ENCODE measurements at places on chromosomes 3 and 15. TPM values are rescaled to one million over a fixed set of nuclear protein-coding genes. Genes with fewer than 3 reads are reported as not detected.

DNA sequence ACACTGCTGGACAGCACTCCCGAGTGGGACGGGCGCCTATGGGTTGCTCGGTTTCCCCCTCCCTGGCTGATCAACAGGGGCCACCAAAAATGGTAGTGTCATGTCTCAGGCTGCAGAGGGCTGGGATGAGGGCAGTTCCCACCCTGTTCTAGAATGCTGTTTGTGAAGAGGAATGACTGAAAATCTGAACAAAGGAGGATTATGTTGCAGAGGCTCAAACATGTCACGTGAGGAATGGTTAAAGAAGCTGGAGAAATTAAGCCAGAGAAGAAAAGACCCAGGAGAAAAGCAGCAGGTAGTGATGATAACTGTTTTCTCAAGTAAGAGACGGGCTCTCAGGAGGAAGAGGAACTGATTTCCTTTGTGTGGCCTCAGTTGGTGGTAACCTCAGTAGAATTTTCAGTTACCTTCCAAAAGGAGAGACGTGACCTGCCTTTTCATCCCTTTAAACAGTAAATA lies 10.4 kb downstream of the SPG21 start:
- DNase-seq: no peak

GRCh38 chr15:71747128-71748083 lies 62.9 kb upstream of the NR2E3 start:
- DNase-seq: no peak

GRCh38 chr3:110593749-110594148 lies 477.9 kb upstream of the NECTIN3 start:
- DNase-seq: no peak

DNA sequence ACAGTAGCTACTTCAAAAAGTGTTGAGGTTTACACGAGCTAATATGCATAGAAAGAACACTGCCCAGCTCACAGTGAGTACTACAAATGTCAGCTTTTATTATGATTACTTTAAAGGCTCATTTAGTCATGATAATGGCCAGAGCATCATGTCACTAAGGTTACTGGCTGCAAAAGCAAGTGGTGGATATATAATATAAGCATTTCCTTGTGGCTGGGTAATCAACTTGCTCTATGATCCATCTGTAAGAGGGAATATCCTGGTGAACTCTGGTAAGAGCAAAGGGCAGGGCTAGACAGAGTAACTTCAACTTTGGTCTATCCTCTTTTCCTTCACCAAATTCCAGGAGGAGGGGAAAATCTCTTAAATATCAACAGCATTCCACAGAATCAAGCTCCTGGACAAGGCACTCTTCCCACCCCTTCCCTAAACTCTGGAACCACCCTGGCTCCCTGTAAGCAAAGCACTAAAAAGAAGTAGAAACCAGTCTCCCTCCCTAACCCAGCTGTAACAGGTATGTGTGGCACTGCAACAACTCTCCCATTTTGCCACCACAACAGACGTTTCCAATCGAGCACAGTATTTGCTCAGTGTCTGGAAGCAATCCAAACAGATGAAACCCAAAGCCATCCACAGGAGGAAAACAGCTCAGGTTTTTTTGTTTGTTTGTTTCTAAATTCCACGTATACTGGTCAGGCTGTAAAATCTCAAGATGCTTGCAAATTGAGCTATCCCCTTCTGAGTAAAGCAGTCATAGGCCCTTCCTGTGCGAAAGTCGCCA lies 13.4 kb downstream of the B4GALT4 start:
- DNase-seq: no peak

The GALNT15 gene
- polyA plus RNA-seq: 2.1 TPM

DNA sequence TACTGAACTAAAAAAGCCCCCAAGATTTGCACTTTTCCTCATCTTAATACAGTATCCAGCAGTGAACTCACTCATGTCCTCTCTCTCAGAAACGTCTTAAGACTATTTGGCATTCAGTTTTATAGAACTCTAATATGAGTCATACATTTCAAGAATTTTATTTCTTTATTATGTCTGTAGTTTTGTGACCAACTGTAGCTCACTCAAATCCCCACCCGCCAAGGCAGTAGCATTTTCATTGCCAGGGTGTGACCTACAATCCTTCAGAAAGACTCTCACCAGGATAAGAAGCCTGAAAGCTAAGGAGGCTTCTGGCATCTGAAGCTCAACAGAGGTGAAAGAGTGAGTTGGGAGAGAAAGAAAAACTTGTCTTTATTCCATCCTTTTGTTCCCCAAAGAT lies 537.1 kb downstream of the RSL24D1 start:
- DNase-seq: no peak

- DNase-seq: peak; percentile 60
These were observed 187.1 kb upstream of the DNAJC19 start for GRCh38 chr3:181176601-181177000.

The IMPG2 gene
- polyA plus RNA-seq: 0.76 TPM

GRCh38 chr15:23823508-23823907 lies 136.4 kb upstream of the NDN start:
- DNase-seq: no peak

DNA sequence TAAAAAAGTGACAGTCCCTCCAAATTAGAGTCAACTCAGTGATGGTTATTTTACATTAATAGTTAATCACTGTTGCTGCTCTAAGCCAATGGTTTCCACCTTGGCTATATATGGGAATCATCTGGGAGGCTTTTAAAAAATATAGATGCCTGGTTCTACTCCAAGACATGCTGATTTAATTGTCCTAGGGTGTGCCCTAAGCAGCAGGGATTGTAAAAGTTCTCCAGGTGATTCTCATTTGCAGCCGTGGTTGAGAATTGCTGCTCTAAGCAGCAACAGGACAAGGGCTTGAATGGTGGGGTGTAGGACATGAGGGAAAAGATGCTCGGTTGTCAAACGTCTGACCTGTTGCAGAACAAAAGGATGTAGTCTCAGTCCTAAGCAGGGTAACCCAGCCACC lies 405.1 kb upstream of the MCTP2 start:
- DNase-seq: no peak

GRCh38 chr3:73592154-73593144 lies 32.3 kb downstream of the PDZRN3 start:
- DNase-seq: no peak

GRCh38 chr15:41115161-41115651 lies 874 bp downstream of the INO80 start:
- peak; percentile 46 for DNase-seq

DNA sequence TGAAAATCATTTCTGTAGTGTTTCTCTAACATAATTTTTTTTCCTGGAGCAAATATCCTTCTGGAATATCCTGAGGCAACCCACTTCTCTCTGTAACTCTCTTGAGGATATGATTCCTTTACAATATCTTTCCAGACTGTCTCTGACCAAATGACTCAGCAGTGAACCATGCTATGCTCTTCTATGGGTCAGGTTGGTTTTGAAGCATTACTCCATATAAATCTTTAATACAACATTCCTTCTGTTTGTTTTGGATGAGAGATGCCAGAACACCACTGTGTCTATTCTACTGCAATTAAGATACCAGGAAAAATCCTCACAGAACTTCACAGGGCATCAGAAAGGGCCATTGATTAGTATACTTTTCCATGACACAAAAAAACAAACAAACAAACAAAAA lies 626.4 kb upstream of the ZNF385D start:
- DNase-seq: no peak

DNA sequence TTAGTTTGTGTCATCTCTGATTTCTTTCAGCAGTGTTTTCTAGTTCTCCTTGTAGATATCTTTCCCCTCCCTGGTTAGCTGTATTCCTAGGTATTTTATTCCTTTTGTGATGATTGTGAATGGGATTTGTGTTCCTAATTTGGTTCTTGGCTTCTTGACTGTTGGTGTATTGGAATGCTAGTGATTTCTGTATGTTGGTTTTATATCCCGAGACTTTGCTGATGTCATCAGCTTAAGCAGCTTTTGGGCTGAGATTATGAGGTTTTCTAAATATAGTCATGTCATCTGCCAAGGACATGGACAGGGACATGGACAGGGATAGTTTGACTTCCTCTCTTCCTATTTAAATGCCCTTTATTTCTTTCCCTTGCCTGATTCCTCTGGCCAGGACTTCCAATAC lies 35.8 kb downstream of the MYO9A start:
- DNase-seq: no peak

DNA sequence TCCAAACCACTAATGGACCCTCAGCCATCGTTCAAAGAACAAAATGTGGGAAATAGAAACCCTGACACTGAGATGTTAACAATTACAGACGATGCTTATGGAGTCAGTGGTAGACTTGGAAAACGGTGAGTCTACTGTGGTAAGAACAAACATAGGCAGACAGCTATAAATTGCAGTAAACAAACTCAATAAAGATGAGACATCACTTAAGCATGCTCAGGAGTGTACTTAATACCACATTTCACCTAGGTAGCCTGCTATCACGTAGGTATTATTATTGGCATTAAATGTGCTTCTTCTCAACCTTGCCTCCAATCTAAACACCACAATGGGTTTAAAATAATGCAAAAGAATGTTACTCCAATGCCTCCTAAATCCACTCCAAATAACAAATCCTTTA lies 2.5 kb downstream of the OSBPL10 start:
- no peak for DNase-seq

DNA sequence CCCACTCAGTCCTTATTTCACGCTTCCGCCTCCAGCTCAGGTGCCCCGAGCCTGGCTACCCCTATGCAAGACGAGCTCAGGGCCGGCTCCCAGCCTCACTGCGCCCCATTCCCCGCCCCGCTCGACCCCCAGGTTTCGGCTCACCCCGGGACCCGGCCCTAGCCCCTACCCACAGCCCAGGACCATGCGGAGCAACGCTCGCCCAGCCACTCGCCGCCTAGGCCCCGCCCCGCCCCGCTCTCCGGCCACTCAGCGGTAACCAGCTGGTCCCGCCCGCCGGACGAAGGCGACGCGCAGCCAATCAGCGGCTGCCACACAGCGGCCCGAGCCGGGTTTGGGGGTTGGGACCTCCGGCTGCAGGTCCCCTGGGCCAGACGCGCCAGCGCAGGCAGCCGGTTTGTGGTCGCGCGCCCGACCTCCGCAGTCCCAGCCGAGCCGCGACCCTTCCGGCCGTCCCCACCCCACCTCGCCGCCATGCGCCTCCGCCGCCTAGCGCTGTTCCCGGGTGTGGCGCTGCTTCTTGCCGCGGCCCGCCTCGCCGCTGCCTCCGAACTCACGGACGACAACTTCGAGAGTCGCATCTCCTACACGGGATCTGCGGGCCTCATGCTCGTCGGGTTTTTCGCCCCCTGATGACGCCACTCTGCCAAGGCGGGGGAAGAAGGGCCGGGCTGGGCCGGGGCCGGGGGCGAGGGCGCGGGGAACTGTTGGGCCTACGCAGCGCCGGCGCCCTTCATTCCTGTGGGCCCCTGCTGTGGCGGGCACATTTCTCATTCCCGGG lies at the start of gene CATSPER2:
TSS of gene CATSPER2 (minus strand) at position 196 of the 781 bp plus-strand sequence. CDS start 783 bp downstream, outside the sequence.
- no peak for DNase-seq

DNA sequence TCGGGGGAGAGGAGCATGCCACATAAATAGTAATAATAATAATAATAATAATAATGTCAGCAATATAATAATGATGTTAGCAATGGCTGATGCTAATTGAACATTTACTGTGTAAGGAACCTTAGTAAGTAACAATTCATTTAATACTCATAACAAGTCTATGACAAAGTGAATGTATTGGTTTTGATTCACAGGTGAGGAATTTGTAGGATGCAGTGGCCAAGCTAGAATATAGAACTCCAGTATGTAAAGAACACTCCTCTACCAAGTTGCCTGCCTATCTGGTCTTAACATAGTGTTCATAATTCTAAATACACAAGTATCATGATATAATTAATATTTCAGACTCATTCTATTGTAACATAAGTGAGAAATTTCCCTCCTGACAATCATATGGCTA lies 1016.5 kb downstream of the ROBO1 start:
- no peak for DNase-seq

DNA sequence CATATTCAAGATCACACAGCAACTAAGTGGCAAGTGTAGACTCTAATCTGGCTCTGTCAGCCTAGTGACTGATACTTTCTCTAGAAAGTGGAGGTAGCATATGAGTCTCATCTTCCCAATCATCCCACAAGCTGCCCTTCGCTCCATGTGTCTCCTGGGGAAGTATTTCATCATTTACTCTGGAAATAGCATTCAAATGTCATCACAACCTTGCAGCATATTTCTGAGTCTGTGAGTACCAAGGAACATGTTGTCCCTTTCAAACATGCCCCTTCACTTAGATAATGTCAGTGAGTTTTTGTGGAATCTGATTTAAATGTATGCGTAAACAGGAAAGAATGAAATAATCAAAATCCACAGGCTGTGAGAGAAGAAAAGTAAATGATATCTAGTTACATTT lies 322.9 kb downstream of the SLC9A9 start:
- DNase-seq: no peak

The TMCO5A gene
- polyA plus RNA-seq: not detected

The GPR27 gene
- polyA plus RNA-seq: 8.7 TPM

DNA sequence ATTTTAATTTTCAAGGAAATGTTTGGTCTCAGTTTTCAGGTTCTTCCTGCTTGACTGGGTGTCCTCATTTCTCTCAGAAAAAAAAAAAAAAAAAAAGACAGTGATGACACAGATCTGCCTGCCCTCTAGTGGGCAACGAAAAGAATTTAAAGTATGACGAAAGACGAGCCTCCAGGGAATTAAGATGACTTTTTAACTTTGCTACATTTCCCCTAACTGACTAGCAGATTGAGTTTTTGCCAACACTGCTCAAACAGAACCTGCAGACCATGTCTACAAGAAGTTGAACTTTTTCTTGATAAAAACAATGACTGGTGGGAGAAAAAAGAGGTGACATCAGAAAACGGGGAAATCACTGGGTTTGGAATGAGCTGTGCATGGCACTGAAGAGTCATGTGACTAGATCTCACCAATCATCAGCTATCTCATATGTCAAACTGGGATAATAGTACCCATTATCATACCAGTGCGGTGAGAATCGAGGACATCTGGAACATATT lies 40.8 kb downstream of the EOMES start:
- peak; percentile 67 for DNase-seq

All from left kidney (tissue), 8 donors.